Right lung (tissue), 10 donors: ENCODE measurements at places on chromosomes 7 and 10. TPM values are rescaled to one million over a fixed set of nuclear protein-coding genes. Genes with fewer than 3 reads are reported as not detected.

GRCh38 chr10:132960631-132961419 lies 18.5 kb upstream of the CFAP46 start:
- DNase-seq, result no peak

- no peak for DNase-seq
These were observed 26.6 kb upstream of the KAT6B start for GRCh38 chr10:74799721-74800221.

GRCh38 chr10:98168147-98168546 lies 33.7 kb downstream of the R3HCC1L start:
- no peak for DNase-seq

DNA sequence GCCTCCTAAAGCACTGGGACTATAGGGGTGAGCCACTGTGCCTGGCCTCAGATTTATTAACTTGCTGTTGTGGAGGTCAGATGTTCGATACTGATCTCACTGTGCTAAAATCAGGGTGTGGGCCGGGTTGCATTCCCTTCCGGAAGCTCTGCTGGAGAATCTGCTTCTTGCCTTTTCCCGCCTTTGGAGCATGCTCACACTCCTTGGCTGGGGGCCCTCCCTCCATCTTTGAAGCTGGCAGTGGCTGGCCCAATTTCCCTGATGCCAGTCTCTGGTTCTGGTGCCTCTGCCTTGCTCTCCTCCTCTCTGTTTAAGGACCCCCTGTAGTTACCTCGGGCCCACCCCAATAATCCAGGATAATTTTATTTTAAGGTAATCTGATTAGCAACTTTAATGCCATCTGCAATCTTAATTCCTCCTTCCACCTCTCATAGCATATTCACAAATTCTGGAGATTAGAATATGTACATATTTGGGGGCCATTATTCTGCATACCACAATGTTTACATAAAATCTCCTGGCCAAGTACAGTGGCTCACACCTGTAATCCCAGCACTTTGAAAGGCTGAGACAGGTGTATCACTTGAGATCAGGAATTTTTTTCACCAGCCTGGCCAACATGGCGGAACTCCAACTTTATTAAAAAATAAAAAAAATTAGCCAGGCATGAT lies 7.9 kb upstream of the PITRM1 start:
- DNase-seq, result no peak

DNA sequence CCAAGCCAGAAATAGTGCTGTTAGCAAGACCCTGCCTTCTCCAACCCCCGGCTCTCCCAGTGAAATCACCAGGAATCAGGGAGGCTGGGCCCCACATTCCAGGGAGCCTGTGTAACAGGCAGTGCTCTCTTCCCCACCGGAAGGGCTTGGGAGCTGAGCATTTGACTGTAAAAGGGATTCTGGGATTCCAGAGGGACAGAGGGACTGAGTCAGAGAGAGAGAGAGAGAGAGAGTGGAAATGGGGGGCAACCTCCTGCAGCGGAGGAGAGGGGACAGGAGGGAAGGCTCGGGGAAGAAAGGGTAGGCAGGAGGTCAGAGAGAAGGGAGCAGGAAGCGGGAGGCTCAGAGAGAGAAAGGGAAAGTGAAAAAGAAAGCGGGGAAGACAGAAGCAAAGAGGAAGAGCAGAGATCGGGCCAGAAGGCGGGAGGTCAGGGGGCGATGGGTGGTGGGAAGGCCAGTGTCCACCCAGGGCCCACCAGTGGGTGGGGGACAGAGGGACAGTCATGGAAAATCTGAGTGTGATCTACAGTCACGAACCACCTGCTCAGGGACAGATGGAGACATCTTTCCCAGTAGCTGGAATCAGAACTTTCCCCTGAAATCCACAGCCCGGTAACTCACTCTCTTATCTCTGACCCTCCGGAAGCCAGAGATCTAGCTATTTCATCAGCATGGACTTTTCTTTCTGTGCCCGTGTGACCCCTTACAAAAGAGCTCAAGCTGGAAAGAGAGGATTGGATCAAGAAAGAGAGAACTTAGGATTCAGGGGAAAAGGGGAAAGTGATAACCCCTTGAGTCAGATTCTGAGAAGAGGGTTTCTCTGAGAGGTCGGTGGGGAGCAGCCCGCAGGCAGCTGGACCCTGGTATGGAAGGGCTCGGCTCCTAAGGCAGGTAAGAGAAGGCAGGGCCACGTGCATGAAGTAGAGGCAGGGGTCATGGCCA lies 4.6 kb upstream of the SERPINE1 start:
- DNase-seq, result peak; percentile 73

- no peak for DNase-seq
These were observed 21.8 kb upstream of the SH2D4B start for GRCh38 chr10:80515941-80516340.

Gene SHTN1
- polyA plus RNA-seq, result 21.4 TPM

DNA sequence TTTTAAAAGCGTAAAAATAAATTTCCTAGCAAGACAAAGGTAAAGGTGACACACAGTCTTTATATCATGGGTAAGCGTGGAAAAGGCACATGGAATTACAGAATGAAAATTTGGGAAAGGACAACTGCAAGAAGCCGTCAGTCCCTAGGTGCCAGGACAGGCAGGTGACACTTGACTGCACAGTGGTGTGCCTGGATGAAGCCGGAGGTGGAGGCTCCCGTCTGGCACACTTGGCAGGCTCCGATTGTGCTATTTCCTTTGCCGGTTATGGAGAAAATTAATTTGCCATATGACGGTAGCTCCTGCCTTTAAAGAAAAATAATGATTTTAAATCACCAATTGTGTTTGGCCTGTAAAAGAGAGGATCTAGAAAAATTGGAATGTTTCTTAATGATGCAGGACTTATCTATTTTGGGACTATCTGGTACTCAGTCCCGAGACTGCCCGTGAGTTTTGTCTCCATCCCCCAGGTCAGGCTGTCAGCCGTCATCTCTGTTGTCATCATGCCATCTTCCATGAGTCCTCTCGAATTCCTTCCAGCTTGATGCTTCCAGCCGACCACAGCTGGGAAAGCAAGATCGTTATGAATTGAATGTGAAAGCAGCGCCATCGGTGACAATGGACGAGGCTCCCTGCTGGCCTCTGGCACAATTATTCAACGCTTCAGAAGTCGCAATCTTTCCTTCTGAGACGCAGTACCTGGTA lies 56.2 kb upstream of the MGMT start:
- DNase-seq, result no peak

DNA sequence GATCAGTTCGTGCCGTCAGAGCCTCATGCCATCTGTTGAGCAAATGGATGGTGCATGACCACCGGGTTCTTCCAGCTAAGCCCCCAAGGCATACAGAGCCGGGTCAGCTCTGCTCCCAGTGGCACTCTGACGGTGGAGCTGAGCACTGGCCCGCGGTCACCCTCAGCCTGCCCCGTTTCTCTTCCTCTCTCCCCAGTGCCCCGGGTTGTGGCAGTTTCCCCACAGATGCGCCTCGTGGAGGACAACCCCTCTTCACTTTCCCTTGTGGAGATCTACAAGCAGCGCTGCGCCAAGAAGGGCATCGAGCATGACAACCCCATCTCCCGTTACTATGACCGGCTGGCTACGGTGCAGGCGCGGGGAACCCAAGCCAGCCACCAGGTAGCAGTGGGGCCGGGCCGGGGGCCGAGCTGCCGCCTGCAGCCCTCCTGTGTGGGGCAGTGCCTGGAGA lies 129.9 kb downstream of the TRRAP start:
- DNase-seq, result no peak

GRCh38 chr10:133608855-133609254 lies 17.7 kb downstream of the FRG2B start:
- DNase-seq, result no peak

Gene LRIT1
- polyA plus RNA-seq, result not detected

DNA sequence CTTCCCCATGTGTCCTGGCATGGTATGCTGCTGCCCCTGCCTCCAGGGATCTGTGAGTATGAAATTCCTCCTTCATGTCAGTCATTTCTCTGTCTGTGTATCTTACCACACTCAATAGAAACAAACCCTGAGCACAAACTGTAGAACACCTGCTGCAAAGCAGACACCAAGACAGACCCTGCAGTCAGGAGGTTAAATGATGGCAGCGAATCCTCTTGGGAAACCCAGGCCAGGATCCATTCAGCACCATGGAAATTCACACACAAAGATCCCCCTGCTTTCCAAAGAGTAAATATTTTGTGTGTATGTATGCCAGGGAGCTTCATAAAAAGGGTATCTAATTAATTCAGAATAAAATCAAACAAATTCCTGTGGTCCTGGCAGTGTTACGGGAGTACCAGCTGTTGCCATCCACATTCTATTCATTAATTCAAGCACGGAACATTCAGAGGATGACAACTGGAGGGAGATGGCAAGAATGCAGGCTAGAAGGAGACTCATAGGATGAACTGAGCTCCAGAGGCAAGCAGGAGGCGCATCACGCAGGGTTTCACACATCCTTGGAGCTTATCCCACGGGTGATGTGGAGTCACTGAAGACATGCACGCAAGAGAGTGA lies 14.8 kb downstream of the ITIH5 start:
- DNase-seq, result no peak

Gene ADAM12
- 9.9 TPM for polyA plus RNA-seq

GRCh38 chr7:29008590-29008989 lies 50.5 kb upstream of the TRIL start:
- no peak for DNase-seq

GRCh38 chr7:69109246-69109645 lies 489.0 kb upstream of the AUTS2 start:
- no peak for DNase-seq

DNA sequence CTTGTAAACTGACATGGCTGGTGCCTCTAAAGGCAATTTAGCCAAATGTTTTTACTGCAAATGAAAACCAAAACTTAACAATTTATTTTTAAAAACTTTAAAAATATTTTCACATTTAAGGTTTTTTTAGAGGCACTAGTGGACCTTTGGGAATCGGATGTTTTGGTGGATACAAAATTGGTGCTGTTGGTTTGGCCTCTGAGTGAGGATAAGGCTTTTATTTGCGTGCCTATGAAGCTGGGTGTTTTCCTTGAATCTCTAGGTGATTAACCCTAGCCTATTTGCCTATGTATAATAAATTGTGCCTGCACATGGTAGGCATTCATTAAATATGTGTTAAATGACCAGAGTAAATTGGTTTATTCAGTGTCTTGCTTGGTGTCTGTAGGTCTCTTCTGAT lies 2.9 kb upstream of the SGCE start:
- DNase-seq, result no peak

Gene TNS3
- polyA plus RNA-seq, result 102 TPM

GRCh38 chr7:33722383-33723101 lies 182.8 kb upstream of the BMPER start:
- no peak for DNase-seq

Gene AKR1C4
- not detected for polyA plus RNA-seq

- no peak for DNase-seq
These were observed 89.1 kb downstream of the COL28A1 start for GRCh38 chr7:7446616-7447015.

DNA sequence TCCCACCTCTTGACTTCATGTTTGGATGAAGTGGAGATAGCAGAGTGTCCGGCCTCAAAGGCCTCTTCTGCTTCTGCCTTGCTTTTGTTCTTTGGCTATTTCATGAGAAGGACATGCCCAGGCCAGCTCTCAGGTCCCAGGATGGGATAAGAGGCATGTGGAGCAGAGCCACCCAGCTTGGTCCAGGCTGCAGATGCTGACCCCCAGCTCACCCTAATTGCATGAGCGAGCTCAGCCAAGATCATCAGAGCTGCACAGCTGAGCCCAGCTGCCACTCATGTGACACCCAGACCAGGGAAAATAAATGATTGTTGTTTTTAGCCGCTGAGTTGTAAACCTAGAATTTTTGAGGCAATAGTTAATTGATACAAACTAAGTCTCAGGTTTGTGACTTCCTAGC lies 230.0 kb downstream of the PHF14 start:
- peak; percentile 39 for DNase-seq

- no peak for DNase-seq
These were observed 5.3 kb downstream of the CALCR start for GRCh38 chr7:93569189-93569588.

Gene HABP2
- 0.49 TPM for polyA plus RNA-seq

- no peak for DNase-seq
These were observed 590.4 kb downstream of the PHTF2 start for GRCh38 chr7:78389022-78389421.

Gene SFTPA2
- polyA plus RNA-seq, result 11.2 TPM

Gene BAG3
- polyA plus RNA-seq, result 16.6 TPM

- no peak for DNase-seq
These were observed 40.4 kb upstream of the ABLIM1 start for GRCh38 chr10:114698271-114699061.

- DNase-seq, result no peak
These were observed 4.5 kb downstream of the NEUROG3 start for GRCh38 chr10:69568472-69569395.
